ENCODE measurements at places on chromosomes 7 and 10.

- no peak for DNase-seq
Observed at GRCh38 chr7:102006695-102007094, 189.3 kb downstream of the CUX1 start.

- DNase-seq = no peak
Observed at GRCh38 chr7:114504586-114504985, 90.0 kb downstream of the FOXP2 start.

- no peak for DNase-seq
Observed at GRCh38 chr10:436911-437665, 252.4 kb downstream of the DIP2C start.

- no peak for DNase-seq
Observed at GRCh38 chr10:94428766-94429707, 26.7 kb downstream of the TBC1D12 start.

DNA sequence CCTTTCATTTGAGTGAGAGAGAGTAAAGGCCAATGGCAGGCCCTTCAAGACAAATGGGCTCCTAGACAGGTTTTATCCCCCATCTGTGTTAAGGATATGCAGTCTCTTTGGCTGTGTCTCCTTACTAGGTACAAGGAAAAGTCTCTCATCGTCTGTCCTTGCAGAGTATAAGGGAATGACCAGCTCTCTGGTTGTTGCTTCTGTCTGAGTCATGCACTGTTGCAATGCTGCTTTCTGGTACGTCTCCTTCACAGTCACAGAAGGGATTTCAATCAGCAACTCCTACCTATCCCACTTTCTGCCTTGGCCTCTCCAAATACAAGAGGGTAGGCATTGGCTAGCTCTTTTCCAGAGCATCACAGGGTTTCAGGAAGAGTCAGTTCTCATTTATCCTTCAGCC, 48.1 kb downstream of the CTTNBP2 start:
- DNase-seq = no peak

- DNase-seq = no peak
Observed at GRCh38 chr7:127789031-127789430, 137.0 kb downstream of the SND1 start.

DNA sequence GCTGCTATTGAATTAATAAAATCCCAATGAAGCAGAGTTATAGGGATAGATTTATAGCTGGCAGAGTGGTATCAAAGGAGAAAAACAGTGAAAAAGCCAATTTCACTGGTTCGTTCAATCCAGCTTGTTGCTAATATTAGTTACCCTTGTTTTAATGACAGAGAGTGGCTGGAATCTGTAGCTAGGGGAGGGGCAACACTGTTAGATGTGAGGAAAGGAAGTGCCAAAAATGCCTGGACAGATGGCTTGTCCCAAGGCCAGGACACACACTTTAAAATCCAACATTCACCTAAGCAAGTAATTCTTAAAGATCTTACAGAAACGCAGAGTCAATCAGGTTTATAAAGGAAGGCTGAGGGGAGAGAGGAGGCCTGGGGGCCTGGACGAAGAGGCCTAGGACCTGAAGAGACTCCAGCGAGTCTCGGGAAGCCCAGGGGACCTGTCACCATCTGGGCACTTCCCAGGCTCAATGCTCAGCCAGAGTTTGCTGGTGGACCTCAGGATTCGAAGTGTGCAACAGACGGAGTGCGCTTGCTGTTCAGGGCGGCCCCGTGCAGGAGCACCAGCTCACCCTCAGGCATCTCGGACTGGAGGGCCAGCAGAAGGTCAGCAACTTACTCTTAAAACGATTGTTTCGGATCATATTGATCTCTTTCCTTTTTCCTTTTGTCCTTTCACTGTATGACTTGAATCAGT, 36.7 kb downstream of the TMEM248 start:
- DNase-seq = no peak

DNA sequence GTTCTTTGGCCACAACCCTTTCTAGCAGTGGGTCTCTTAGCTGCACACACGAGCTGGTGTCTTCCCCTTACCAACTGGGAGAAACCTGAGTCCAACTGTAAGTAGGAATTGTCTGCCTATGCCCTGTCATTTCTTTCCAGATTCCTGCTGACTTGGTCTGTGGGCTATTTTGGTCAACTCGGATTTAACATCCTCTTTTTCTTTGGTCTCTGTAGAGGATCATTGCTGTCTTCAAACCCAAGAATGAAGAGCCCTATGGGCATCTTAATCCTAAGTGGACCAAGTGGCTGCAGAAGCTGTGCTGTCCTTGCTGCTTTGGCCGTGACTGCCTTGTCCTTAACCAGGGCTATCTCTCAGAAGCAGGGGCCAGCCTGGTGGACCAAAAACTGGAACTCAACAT, 10.3 kb downstream of the PI4K2A start:
- DNase-seq = no peak

- DNase-seq = no peak
Observed at GRCh38 chr7:148563583-148564274, 26.8 kb upstream of the C7orf33 start.

GRCh38 chr10:34869135-34869836, 54.2 kb upstream of the PARD3 start:
- DNase-seq = no peak

DNA sequence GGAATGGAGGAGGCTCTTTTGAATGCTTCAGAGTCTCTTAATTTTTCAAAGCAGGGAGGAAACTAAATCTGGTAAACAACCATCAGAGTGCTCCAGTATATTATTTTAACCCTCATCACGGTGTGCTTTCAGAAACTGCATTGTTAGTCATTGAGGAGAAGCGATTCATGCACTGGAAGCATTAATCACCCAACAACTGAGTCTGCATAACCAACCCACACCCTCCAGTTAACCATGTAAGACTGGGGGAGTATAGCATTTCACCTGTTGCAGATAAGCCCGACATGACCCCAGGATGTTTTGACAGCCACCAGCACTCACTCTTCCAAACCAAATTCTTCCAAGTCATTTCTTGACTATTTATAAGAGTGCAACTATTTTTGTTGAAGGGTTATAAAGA, 257.6 kb downstream of the GATA3 start:
- no peak for DNase-seq

DNA sequence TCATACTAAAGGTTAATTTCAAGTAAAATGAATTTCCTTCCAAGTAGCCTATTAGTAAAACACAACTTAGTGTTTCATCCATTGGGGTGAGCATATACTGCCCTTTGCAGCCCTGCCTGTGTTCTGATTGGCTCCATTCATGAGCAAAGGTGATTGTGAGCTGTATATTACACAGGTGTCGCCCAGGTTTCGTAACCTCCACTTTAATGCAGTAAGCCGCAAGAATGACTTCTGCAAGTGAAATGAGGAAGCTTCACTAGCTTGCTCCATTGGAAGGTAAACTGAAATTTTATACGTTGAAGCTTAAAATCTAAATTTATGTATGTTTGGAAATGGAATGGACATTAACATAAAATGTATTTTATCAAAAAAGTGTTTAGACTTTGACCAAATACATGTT, 24.4 kb downstream of the MTURN start:
- no peak for DNase-seq

DNA sequence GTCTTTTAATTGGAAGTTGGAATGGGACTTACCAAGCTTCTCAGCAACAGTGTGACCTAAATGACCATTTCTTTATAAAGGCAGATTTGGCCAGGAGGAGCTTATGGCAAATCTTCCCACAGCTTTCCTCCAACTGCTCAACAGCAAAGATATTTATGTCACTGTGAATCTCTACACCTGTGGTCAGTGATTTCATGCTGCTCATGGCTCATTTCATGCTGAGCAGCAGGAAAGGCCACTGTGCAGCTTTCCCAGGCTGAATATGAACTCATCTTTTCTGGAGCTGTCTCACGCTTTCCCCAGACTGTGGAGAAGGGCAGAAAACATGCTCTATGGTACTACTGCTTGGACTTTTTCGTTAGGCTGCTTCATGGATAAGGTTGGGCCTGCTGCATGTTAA, 29.8 kb downstream of the CALCR start:
- no peak for DNase-seq

GRCh38 chr10:72511459-72511858, 114.4 kb downstream of the MICU1 start:
- no peak for DNase-seq

DNA sequence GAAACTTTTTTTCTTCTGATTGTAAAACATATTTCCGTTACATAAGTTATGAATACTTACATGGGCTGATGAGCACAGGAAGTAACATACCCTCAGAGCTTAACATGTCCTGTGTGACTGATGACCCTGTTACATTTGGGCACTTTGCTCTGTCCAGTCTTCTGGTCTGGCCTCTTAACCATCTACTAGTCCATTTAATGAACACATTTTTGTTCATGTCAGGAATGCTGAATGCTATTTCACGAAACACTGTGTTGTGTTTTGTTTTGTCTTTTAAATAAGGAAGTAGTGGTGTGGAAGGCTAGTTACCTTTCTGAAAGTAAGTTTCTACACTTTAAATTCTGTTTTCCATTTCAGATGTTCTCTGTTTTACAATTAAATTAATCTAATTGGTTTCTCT, 77.7 kb downstream of the RBM33 start:
- DNase-seq = no peak

DNA sequence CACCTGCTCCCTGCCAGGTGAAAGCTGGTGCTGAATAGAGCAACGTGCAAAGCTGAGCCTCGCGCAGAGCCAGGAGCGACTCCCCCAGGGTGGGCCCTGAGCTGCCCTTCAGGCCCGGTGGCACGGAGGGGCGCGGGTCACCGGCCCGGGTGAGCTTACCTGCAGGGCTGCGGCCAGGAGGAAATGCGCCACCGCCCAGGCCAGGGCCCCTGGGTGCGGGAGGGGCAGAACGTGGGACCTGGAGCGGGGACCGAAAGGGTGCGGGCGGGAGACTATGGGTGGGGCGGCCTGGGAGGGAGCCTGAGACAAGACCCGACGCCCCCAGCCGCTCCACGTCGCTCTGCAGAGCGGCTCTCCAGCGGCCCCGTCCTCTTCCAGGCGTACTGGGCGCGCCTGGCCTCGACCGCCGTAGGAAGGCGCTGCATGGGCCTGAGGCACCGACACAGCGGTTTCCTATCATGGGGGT, 122.1 kb downstream of the BTAF1 start:
- DNase-seq = no peak

- no peak for DNase-seq
Observed at GRCh38 chr7:36711256-36711655, 13.0 kb downstream of the AOAH start.

DNA sequence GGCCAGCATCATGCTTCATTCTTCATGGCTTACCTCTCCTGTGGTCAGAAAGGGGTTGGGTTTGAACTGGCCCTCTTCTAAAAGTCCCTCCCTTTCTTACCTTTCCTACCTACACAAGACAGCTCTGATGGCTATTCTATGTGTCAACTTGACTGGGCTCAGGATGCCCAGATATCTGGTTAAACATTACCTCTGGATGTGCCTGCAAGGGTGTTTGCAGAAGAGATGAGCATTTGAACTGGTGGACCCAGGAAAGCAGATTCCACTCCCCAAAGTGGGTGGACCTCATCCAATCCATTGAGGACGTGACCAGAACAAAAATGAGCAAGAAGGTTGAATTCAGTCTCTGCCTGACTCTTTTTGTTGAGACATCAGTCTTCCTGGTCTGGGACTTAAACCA, 79.0 kb upstream of the TCF7L2 start:
- no peak for DNase-seq

- no peak for DNase-seq
Observed at GRCh38 chr10:21314906-21315644, 210.4 kb downstream of the SKIDA1 start.

GRCh38 chr7:99579956-99580777, 17.9 kb upstream of the TMEM225B start:
- peak; percentile 40 for DNase-seq

DNA sequence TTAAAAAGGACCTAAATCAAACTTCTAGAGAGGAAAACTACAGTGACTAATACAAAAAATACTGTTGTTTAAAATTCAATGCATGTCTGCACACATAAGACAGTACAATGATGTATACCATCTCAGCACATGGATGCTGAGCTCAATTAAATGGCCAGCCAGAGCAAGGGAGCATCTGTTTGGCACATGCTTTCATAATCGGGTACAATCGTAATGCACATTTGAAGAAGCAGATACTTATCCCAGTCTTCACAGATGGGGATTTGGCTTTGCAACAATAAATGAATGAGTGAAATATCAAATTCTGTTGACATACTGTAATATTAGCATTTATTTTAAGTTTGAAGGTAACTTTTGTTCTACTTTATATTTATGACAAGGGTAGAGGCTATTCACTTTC, 187.8 kb downstream of the CRPPA start:
- DNase-seq = no peak

- no peak for DNase-seq
Observed at GRCh38 chr10:75880031-75880775, 448.8 kb downstream of the LRMDA start.

DNA sequence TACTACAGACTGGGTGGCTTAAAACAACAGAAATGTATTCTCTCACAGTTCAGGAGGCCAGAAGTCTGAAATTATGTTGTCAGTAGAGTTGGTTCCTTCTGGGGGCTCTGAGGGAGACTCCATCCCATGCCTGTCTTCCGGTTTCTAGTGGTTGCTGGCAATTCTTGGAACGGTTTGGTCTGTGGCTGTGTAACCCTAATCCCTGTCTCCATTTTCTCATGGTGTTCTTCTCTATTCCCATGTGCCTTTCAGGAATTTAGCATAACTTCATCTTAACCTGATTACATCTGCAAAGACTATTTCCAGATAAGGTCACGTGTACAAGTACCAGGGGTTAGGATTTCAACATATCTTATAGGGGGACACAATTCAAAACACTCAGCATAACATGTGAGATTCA, 73.2 kb downstream of the FAM241B start:
- DNase-seq = no peak

DNA sequence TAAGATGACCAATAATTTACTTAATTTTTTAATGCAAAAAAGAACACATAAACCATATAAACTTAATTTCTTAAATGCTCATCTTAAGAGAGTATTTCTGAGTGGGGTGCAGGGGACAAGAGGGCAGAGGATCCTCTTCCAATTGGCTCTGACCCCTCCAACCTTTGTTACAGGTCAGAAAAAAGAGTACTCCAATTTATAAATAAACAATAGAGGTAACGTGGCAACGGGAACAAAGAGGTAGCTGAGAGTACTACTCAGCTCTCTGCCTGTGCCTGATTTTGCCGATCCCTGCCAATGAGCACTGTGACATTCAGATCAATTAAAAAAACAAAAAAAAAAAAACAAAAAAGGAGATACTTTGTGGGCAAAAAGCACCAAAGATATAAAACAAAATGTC, 307.9 kb downstream of the PARD3 start:
- no peak for DNase-seq

- no peak for DNase-seq
Observed at GRCh38 chr7:155470686-155471638, 13.0 kb downstream of the EN2 start.

GRCh38 chr10:68121020-68121743, 11.9 kb downstream of the MYPN start:
- no peak for DNase-seq

DNA sequence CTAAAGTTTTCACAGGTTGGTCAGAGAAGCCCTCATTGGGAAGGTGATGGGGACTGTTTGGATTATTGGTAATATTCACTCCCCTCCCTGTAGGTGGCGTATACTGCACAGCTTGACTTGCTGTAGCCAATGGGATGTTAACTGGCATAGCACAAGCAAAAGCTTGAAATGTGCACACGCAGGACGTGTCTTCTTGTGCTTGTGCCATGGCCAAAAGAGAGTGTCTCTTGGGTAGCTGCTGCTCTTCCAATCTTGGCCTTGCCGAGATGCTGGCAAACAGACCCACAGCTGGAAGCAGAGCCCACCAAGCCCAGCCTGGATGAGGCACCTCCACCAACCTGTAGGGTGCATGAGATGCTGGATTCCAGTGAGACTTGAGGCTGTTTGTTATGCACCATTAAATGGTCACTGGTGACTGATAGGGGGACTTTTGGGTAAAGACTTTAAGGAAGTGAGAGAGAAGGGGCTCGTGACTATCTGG, 266.0 kb downstream of the GRID1 start:
- DNase-seq = no peak

Measured in hematopoietic multipotent progenitor cell treated with erythropoietin and hydrocortisone succinate and interleukin-3 and kit ligand, for 17 days (in vitro differentiated cells).